Progenitor cell of endocrine pancreas (in vitro differentiated cells): ENCODE measurements at places on chromosomes 11 and 22.

GRCh38 chr11:5059391-5059790 lies at the start of gene OR52E2:
Gene OR52E2, minus strand, starts transcription at chr11:5059627. Its CDS starts 0 bp downstream, at chr11:5059627.
- DNase-seq, result no peak

GRCh38 chr11:57134284-57134683 lies 47.5 kb upstream of the LRRC55 start:
- no peak for DNase-seq

GRCh38 chr11:130829920-130830511 lies 86.3 kb downstream of the SNX19 start:
- no peak for DNase-seq

DNA sequence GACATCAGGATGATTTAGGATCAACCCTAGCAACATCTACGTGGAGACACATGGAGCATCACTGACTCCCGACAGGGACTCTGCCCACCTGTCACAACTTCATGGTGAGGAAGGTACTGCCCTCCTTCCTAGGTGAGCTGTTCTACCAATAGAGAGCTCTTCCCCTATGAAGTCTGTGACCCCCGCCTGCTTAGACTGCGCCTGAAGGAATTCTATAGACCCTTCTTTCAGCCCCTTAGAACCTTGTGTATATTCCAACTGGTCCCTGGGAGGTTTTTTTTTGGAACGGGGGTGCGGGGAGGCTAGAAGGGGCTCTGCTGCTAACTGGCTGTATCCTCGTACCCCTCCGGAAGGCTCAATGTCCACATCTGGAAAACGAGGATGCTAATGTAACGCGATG lies 566 bp downstream of the INTS4 start:
- no peak for DNase-seq

GRCh38 chr11:95616256-95616804 lies 173.3 kb downstream of the FAM76B start:
- DNase-seq, result no peak

GRCh38 chr22:32352681-32353080 lies 5.0 kb upstream of the RFPL3 start:
- no peak for DNase-seq

DNA sequence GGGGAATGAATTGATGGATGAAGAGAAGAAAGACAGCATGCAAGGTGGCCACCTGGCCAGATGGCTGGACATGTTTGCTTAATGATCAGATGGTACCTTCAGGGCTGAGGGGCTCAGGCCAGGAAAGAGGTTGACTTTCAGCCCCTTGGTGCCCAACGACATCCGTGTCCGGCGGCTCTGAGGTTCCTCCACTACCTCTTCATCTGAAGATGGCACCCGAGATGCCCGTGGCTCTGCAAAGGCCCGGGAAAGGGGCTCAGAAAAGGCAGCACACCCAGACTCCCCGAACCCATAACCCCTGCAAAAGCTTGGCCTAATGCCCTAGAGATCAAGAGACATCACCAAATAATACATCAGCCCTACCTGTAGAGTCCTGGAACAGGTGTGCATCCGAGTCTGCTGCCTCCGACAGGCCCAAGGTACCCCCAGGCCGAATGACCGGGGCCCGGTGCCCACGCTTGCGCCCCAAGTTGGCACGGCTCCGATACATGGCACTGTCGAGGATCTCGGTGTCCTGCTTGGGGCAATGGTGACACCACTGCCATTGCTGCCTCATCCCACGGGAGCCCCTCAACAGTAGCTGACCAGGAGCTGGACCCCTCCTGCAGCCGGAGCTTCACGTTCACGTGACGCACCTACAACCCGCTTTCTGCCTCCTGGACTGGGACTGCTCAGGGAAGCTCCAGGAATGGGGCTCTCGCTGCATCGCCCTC lies 22.9 kb downstream of the TNKS1BP1 start:
- no peak for DNase-seq

- no peak for DNase-seq
Measured at GRCh38 chr22:39239561-39240423, 5.0 kb downstream of the PDGFB start.

GRCh38 chr11:69231466-69232018 lies 62.4 kb upstream of the MYEOV start:
- no peak for DNase-seq

- DNase-seq, result no peak
Measured at GRCh38 chr11:103537904-103538502, 428.8 kb downstream of the DYNC2H1 start.
